ENCODE measurements at places on chromosomes 1 and 21. TPM values are rescaled to one million over a fixed set of nuclear protein-coding genes. Genes with fewer than 3 reads are reported as not detected.

Gene PRAMEF11
- total RNA-seq: not detected

Gene RABIF
- total RNA-seq: 7.2 TPM

Gene NOS1AP
- total RNA-seq: 0.97 TPM

Gene CASQ1
- 0.32 TPM for total RNA-seq

Gene ADAMTS5
- total RNA-seq: 170 TPM

Measured in articular chondrocyte of knee joint (primary cell).